Skin of body (tissue), 3 donors: ENCODE measurements at places on chromosomes 7 and 10. TPM values are rescaled to one million over a fixed set of nuclear protein-coding genes. Genes with fewer than 3 reads are reported as not detected.

Gene SFRP5
- total RNA-seq = 1.7 TPM

Gene MDFIC
- total RNA-seq = 25.6 TPM

Gene SPDYE8
- 0.10 TPM for total RNA-seq

Gene GIMAP2
- 7.3 TPM for total RNA-seq

Gene FAM25A
- total RNA-seq = 16.3 TPM

Gene CDK13
- total RNA-seq = 70.5 TPM

Gene MYL10
- 3.2 TPM for total RNA-seq

Gene HYAL4
- total RNA-seq = not detected

Gene PAPOLB
- 0.30 TPM for total RNA-seq

Gene BLNK
- 5.9 TPM for total RNA-seq

Gene ST8SIA6
- 0.79 TPM for total RNA-seq

Gene MBL2
- not detected for total RNA-seq

Gene ELMO1
- 37.9 TPM for total RNA-seq
